ENCODE measurements at places on chromosomes 7 and 10. TPM values are rescaled to one million over a fixed set of nuclear protein-coding genes. Genes with fewer than 3 reads are reported as not detected.

The CISD1 gene
- 32.2 TPM for total RNA-seq

GRCh38 chr7:110760341-110760740 lies 330.6 kb upstream of the LRRN3 start:
- DNase-seq: no peak
- no peak overlapping the region for H3K27ac ChIP-seq
- no peaks in the 10 kb centered on the region for H3K27me3 ChIP-seq
- H3K36me3 ChIP-seq: no peaks in the 10 kb centered on the region
- H3K4me1 ChIP-seq: no peaks in the 10 kb centered on the region

- no peak overlapping the region for H3K4me3 ChIP-seq
- H3K36me3 ChIP-seq: no peaks in the 10 kb centered on the region
- H3K4me1 ChIP-seq: no peaks in the 10 kb centered on the region
- no peak for DNase-seq
Observed at GRCh38 chr10:60406182-60406581, 16.5 kb upstream of the ANK3 start.

The OR6V1 gene
- not detected for total RNA-seq

DNA sequence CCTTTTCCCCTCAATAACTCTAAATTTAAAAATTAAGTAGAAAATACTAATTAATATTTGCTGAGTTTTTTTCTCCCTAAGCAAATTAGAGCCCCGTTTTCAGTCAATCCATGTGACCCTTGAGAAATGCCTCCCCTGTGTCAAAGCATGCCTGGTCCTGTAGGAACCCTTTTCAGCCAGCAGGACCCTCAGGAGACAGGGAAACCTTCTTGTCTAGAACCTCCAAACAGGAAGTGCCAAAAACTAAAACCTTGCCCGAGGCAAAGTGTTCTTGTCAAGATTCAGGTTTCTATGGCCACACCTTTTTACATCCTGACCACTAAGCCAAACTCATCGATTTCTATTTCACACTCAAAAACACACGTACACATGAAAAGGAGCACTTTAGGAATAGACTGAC lies 60.1 kb upstream of the NFE2L3 start:
- peak overlapping the region; percentile 11 for H3K27ac ChIP-seq
- peak; percentile 48 for DNase-seq
- H3K36me3 ChIP-seq: peaks cover 1% of the 10 kb centered on the region
- H3K4me1 ChIP-seq: peaks cover 25% of the 10 kb centered on the region

DNA sequence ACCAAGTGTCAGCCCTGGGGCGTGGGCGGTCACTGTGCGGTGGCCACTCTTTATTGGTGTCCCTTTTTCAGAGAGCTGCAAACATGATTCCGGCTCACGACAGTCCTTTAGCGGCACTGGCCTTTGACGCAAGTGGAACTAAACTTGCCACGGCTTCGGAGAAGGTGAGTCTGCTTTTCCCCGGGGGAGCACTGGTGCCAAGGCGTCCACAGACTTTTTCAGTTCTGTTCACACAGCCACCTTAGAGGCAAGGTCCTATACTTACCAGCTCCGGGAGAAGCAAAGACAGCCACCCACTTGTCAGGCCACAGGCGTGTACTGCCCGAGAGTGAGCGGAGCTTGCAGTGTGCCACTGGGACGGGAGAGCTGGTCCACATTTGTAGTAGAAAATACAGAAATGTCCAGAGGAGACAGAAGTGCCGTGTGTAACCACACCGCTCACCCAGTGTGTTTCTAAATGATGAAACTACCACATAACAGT lies 27.9 kb downstream of the WIPI2 start:
- DNase-seq: no peak
- no peak overlapping the region for H3K4me3 ChIP-seq
- H3K36me3 ChIP-seq: peaks cover 34% of the 10 kb centered on the region
- no peaks in the 10 kb centered on the region for H3K27me3 ChIP-seq
- H3K4me1 ChIP-seq: no peaks in the 10 kb centered on the region
- no peak overlapping the region for H3K27ac ChIP-seq

GRCh38 chr7:12801107-12801506 lies 113.7 kb downstream of the ARL4A start:
- H3K27ac ChIP-seq: no peak overlapping the region
- H3K4me1 ChIP-seq: peaks cover 13% of the 10 kb centered on the region
- no peak overlapping the region for H3K4me3 ChIP-seq

DNA sequence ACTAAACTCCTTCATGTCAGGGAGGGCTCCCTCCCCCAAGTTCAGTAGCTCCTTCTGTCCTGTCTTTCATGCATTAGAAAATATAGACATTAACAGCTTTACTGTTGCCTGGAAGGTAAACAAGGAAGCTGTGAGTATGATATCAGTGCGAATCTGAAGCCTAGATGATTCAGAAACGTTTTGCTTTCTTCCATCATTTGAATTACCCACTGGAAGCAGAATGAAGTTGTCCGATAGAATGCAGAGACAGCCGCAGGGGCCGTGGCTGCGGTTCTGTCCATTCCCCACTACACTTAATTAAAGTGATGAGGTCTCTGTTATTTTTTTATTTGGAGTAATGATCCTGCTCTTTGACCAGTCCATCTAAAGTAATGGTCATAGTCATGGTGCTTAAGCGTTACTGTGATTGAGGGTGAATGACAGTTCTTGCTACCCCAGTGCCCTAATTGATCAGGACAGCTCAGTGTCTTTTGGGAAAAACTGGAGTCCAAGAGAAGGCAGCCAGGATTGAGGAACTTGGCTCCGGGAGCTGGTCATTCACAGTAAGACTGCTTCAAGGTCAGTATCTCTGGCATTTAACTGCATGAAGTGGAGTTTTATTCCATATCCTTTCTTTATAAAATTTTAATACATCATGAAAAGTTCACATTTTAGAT lies 69.9 kb downstream of the PTPRE start:
- no peak for DNase-seq
- peaks cover 49% of the 10 kb centered on the region for H3K27me3 ChIP-seq
- H3K27ac ChIP-seq: no peak overlapping the region
- H3K4me3 ChIP-seq: no peak overlapping the region

DNA sequence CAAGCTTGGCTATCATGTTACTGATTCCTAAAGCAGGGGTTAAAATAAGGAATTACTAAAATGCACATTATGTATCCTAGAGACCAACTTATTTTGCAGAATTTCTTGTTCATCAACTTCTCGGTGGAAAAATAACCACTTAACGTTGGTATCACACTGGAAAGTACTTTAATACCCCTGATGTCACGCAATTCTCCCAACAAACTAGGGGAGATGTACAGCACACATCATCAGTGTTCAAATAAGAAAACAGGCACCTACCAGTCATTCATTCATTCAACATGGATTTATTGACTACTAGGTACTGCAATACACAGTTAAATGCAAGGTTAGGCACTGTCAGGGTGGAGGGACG lies 648 bp downstream of the HUS1 start:
- H3K4me1 ChIP-seq: peaks cover 21% of the 10 kb centered on the region
- H3K27ac ChIP-seq: peak overlapping the region; percentile 93
- H3K4me3 ChIP-seq: peak overlapping the region; percentile 82
- no peak for DNase-seq
- H3K36me3 ChIP-seq: peaks cover 34% of the 10 kb centered on the region
- no peaks in the 10 kb centered on the region for H3K27me3 ChIP-seq

DNA sequence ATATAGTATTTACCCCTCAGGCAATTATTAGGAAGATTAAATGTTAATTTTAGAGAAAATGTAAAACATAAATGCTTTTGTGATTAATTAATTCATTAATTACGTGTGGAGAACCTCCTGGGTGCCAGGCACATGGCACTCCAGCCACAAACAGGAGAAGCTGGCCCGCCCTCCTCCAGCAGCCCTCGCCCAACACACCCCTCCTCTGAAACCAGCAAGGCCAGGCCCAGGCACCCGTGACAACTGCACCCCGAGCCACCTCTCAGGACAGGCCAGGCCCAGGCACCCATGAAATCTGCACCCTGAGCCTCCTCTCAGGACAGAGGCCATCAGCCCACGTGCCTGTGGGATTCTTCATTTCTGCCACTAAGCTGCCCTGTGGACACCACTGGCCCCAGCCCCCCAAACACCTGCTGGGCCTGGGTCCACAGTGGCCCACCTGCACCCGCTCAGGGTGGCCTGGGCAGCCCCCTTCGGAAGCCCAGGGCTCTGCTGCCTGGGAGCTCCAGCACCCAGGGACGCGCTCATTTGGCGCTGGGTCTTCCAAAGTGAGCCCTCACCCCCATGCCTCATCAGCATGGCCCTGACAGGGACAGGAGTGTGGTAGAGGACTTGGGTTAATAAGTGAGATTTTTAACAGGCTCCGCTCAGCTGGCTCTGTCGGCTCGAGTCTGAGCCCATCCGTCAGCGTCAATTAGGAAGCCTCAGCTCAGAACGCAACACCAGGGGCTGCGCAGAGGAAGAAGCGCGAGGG lies 482.1 kb downstream of the DNAJB6 start:
- H3K36me3 ChIP-seq: no peaks in the 10 kb centered on the region
- DNase-seq: no peak
- no peaks in the 10 kb centered on the region for H3K27me3 ChIP-seq
- no peak overlapping the region for H3K27ac ChIP-seq

DNA sequence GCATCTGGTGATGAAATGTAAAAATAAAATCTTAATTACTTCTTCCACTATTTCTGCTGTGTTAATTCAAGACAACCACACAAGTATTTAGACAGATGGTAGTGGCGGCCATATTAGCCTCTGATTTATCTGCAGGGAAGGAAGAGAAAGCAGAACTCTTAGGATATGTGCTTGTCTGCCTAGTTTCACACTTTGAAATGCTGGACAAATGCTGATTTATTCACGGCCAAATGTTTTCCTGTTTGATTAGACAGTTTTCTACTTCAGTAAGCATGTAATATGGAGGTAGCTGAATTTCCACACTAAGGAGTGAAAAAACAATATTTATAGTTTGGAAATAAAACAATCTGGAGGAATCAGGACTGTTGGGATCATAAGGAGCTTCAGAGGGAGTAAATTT lies 158.1 kb downstream of the AGMO start:
- no peaks in the 10 kb centered on the region for H3K27me3 ChIP-seq
- no peaks in the 10 kb centered on the region for H3K36me3 ChIP-seq
- H3K27ac ChIP-seq: no peak overlapping the region

GRCh38 chr7:117731455-117731854 lies 141.8 kb downstream of the CTTNBP2 start:
- no peak overlapping the region for H3K4me3 ChIP-seq
- no peaks in the 10 kb centered on the region for H3K36me3 ChIP-seq
- peaks cover 3% of the 10 kb centered on the region for H3K4me1 ChIP-seq
- peaks cover 10% of the 10 kb centered on the region for H3K27me3 ChIP-seq
- H3K27ac ChIP-seq: no peak overlapping the region
- no peak for DNase-seq

The NXPH1 gene
- total RNA-seq: not detected

- H3K4me3 ChIP-seq: no peak overlapping the region
- H3K36me3 ChIP-seq: peaks cover 9% of the 10 kb centered on the region
- H3K27ac ChIP-seq: peak overlapping the region; percentile 71
- peaks cover 32% of the 10 kb centered on the region for H3K4me1 ChIP-seq
- DNase-seq: no peak
Observed at GRCh38 chr10:45432700-45433472, 58.9 kb downstream of the ALOX5 start.

GRCh38 chr7:27774717-27775328 lies 34.9 kb downstream of the TAX1BP1 start:
- H3K4me1 ChIP-seq: peaks cover 3% of the 10 kb centered on the region
- peaks cover 19% of the 10 kb centered on the region for H3K36me3 ChIP-seq
- no peak for DNase-seq
- no peaks in the 10 kb centered on the region for H3K27me3 ChIP-seq

- no peak overlapping the region for H3K4me3 ChIP-seq
- no peaks in the 10 kb centered on the region for H3K27me3 ChIP-seq
- H3K4me1 ChIP-seq: no peaks in the 10 kb centered on the region
- no peak overlapping the region for H3K27ac ChIP-seq
- no peak for DNase-seq
Observed at GRCh38 chr7:117227091-117227490, 95.8 kb downstream of the WNT2 start.

- H3K27me3 ChIP-seq: no peaks in the 10 kb centered on the region
- no peak overlapping the region for H3K27ac ChIP-seq
- peaks cover 8% of the 10 kb centered on the region for H3K4me1 ChIP-seq
Observed at GRCh38 chr10:6423413-6424170, 156.5 kb downstream of the PRKCQ start.

Data from activated CD8-positive, alpha-beta memory T cell treated with anti-CD3 and anti-CD28 coated beads, Interleukin-2, amount 10 ng/mL, durations not matched to agents 7 days and 5 days (primary cell).